Bronchial smooth muscle cell (primary cell): ENCODE measurements at places on chromosomes 3 and 15. TPM values are rescaled to one million over a fixed set of nuclear protein-coding genes. Genes with fewer than 3 reads are reported as not detected.

POTEB2 gene
- not detected in 2 replicates for total RNA-seq

SLITRK3 gene
- total RNA-seq = not detected in 2 replicates

FRMD5 gene
- 3.2 and 9.3 TPM in 2 replicates for total RNA-seq

C3orf20 gene
- not detected in 2 replicates for total RNA-seq

KLHL40 gene
- 0.09 TPM in 1 of 2 replicates, not detected in the other for total RNA-seq
